ENCODE measurements at places on chromosomes 3 and 15.

DNA sequence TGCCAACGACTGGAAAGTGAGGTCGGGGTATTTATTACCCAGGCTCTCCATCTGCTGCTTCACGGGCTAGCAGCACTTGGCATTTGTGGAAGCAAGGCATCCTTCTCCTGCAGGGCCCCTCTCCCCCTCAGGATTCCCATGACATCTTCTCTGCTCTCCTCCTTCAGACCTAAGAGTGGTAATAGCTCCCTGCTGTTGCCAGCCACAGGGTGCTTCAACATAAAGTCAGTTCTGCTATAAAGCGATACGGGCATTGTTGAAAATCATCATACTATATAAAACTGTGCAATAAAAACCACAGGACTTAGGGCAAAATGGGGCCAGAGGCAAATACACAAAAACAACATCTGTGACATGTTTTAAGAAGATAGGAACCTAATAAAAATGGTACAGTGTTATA, 391.8 kb upstream of the ADAMTS9 start:
- no peak for DNase-seq

GRCh38 chr15:24916305-24917009, 38.3 kb upstream of the SNRPN start:
- no peak for DNase-seq

DNA sequence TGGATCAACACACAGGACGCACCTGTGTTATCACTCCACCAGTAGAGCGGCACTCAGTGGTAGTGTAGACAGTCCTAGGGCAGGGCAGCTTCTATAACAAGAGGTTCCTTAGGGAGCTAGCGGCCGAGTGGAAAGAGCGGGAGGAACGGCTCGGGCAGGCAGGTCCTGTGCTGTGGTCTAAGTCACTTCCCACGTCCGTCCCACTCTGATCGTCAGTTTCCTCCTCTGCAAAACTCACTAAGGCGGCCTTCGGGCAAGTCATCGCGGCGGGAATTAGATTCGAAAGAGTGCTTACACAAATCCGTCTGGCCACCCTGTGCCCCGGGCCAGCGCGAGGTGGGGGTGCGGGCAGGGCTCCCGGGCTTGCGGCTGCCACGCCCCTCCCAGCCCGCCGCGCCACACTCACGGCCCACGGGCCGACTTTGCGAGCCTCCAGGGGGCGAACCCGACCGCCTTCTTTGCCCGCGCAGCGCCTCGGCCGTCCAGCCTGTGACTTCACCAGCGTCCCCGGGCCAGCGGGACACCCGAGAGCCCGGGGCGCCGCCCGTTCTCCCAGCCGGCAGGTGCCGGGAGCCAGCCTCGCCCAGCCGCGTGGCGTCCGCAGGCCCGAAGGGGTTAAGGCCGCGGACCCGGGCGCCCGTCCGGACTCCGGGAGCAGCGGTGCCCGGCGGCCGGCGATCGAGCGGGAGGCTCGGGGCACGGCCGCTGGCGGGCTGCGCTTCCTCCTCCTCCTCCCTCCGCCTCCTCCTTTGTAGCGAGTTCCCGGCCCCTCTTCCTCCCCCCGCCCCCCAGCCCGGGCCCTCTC, 416 bp upstream of the CORO2B start:
- peak; percentile 76 for DNase-seq

DNA sequence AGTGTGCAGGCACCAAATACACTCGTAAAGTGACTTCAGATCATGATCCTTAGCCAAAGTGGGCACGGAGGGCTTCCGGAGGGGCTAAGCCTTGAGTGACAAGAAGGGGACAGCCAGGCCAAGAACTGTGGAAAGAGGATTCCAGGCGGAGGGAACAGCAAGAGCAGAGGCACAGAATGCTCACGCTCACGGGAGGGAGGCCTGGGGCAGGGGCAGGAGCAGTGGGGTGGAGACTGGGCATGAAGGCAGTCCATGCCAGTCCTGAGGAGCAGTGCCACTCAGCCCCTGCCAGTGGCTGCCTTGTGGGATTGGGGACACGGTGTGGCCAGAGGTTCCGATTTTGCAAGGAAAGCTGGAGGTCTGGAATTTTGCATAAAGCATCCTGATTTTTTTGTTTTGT, 36.0 kb downstream of the DNAJB8 start:
- DNase-seq, result peak; percentile 18

DNA sequence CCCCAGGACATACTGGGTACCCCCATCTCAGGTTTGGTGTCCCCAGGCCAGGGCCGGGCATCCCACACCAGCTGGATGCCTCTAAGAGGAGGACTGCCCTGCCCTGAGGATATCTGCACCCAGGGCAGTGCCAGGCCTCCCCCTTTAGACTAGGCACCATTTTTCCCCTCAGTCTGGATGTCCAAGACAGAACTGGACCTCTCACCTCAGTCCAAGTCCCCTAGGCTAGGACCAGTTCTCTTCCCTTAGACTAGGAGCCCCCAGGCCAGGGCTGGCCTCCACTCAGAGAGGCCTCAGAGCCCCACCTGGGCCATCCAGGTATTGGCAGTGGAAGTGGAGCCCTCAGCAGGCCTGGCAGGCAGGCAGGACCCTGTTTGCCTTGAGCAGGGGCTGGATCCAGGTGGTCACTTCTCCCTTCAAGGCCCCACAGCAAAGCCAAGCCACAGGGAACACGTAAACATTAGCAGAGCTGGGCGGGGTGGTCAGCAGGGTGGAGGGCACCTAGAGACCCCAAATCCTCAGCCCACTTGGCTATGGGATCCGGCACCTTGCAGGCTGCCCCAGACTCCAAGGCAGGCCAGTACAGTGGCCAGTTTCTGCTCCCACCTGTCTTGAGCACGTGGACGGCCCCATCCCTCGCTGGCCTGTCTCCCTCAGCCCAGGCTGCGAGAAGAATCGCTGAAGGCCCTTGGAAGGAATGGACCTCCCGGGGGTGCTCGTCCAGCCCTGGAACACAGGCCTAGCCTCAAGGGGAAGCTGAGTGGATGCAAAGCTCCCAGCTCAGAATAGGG, 28.3 kb downstream of the PTH1R start:
- DNase-seq, result no peak

DNA sequence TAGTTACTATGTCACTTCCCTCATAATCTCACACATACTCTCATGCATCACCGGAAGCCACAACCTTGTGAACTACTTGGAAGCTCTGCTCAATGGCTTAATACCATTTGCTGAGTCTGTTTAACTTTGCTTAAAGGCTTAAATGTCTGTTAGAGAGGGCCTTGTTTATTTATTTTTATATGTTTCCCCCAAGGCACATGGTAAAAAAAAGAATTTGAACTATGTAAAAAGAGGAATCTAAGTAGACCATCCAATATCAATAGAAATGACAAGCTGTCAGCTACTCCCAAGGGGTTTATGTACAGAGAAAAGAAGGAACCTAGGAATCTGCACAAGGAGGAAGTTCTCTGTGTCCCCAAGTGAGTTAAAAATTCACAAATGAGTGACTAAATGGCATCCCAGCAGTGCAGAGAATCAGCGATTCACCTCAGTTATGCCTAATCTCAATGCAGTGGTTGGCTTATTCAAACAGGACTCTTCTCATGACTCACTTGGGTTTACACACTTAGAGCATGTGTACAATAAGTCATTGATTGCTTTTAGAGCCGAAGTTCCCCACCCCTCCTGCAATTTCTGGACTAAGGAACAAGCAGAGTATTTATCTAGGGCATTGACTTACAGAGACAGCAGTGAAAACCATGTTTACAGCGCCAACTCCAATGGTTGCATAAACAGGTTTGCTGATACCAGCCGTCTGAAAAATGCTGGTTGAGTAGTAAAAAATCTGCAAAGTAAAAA, 24.4 kb downstream of the SLC2A2 start:
- DNase-seq, result no peak

- DNase-seq, result no peak
These were observed 4.3 kb downstream of the ARHGEF26 start for GRCh38 chr3:154125378-154126030.

DNA sequence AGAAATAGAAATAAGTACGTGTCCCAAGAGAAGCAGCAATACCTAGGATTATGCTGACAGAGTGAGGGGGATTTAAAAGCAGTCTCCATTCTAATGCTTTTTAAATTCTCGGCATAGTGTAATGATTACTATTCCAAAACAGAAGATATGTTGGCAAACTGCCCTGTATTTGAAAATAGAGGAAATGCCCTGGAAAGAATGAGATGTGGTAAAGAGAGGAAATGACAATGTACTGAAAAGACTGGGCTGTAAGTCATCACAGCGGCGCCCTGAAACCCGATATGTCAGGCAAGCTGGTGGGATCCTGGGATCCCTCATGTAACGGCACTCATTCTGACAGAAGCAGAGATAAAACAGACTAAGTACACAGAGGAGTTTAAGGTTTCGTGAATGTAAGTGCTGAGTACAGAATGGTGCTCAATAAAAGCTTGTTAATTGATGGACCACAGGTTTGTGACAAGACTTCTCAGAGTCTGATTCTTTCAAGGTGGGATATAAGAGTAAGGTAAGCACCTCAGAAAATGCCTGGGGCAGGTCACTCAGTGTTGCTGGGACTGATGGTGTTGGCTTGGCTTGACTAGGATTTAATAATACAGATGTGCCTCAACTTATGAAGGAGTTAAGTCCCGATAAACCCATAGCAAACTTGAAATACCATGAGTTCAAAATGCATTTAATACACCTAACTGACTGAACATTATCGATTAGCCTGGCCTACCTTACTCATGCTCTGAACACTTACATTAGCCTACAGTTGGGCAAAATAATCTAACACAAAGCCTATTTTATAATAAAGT, 91.4 kb downstream of the NFKBIZ start:
- DNase-seq, result peak; percentile 29

- DNase-seq, result peak; percentile 5
These were observed 420.6 kb downstream of the RBMS3 start for GRCh38 chr3:29701326-29701983.

- DNase-seq, result no peak
These were observed 56.0 kb upstream of the DYNC1LI1 start for GRCh38 chr3:32626631-32627030.

- DNase-seq, result no peak
These were observed 14.9 kb downstream of the TRH start for GRCh38 chr3:129989414-129989813.

DNA sequence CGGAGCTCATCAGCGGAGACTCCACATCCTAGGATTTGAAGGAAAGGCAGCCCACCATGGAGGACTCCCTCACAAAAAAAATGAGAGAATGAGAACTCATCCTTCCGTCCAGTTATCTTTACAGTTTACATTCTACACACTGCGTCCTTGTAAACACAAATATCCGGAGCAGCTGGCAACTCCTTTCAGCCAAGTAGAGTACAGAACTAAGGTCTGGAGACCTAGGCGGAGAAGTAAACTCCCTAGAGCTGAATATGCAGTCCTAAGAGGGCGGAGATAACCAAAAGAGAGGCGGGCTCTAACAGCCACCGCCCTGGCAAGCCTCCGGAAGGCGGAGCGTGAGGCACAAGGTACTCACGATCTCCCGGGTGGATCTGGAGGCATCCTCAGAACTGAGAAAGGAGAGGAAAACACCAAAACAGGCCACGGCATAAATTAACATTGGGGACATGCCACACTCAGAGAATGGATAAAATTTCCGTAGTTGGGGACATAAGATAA, 924 bp upstream of the SIN3A start:
- DNase-seq, result peak; percentile 75

- no peak for DNase-seq
These were observed 347.7 kb downstream of the ZBBX start for GRCh38 chr3:167032267-167032876.

DNA sequence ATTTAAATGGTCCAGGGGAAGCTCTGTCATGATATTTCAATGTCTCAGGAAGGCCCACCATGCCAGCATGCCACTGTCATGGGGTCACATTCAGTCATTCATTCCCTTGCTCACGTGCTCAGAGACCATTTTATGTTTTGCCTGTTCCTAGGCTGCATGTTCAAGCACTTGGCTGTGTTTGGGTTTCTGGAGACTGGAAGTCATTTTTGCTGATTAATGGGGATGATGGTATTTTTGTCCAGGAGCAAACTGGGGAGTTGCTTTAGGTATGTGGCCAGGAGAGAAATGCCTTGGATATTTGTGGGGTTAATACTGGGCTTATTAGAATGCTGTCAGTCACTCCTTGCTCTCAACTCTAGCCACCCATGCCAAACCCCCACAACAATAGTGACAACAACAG, 303.5 kb downstream of the PTPRG start:
- DNase-seq, result no peak

GRCh38 chr3:32276279-32276841, 37.9 kb downstream of the CMTM8 start:
- DNase-seq, result no peak
